Kidney (tissue), 22 donors: ENCODE measurements at places on chromosomes 1 and 21. TPM values are rescaled to one million over a fixed set of nuclear protein-coding genes. Genes with fewer than 3 reads are reported as not detected.

ITGB2 gene
- 111 TPM for total RNA-seq

ZNF683 gene
- total RNA-seq, result 0.25 TPM

DNA sequence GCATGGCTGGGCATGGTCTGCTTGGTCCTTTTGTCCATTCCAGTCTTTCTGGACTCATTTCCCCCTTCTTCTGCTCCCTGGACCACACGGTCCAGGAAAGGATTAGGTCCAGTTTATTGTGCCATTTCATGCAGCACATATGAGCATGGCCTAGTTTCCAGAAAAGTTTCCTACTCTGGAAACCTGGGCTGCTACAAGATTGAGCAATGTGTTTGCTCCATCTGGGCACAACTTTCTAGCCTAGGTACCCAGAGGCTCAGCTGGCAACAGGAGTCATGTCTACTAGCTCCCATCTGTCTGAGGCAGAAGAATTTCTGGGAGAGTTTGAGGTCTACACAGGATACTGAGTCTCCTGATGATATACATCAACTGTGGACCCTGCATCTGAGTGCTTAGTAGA is 14.8 kb downstream of the FMOD start:
- no peaks in the 10 kb centered on the region for H3K4me1 ChIP-seq
- H3K36me3 ChIP-seq, result no peaks in the 10 kb centered on the region
- H3K4me3 ChIP-seq, result no peak overlapping the region
- no peaks in the 10 kb centered on the region for H3K27me3 ChIP-seq

GRCh38 chr1:60866226-60866900 is 216.0 kb upstream of the NFIA start:
- no peak for DNase-seq
- H3K36me3 ChIP-seq, result no peaks in the 10 kb centered on the region
- H3K27me3 ChIP-seq, result no peaks in the 10 kb centered on the region
- no peak overlapping the region for H3K27ac ChIP-seq

DNA sequence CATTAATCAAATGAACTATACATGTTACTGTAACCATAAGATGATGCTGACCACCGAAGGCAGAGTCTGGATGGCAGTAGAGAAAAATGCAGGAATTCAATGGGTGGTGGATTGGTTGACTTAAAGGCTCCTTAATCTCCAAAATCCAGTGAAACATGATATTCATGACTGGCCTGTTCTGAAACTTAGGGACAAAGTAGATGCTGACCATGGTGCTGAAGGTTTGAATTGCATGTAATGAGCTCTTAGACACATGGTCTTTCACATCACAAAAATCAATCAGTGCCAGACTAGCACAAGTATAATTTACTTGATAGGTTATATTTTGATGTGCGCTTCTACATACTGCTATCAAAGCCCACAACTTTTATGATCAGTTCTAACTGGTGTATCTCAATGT is 30.9 kb upstream of the NTMT2 start:
- no peak overlapping the region for H3K27ac ChIP-seq
- no peaks in the 10 kb centered on the region for H3K27me3 ChIP-seq
- DNase-seq, result no peak
- no peak overlapping the region for H3K4me3 ChIP-seq
- H3K36me3 ChIP-seq, result no peaks in the 10 kb centered on the region

GRCh38 chr1:115505148-115505571 is 136.6 kb upstream of the VANGL1 start:
- no peak overlapping the region for H3K27ac ChIP-seq
- no peak overlapping the region for H3K4me3 ChIP-seq
- peak; percentile 49 for DNase-seq
- H3K4me1 ChIP-seq, result no peaks in the 10 kb centered on the region

GRCh38 chr21:42080788-42081083 is 9.6 kb downstream of the UMODL1 start:
- H3K36me3 ChIP-seq, result no peaks in the 10 kb centered on the region
- no peak overlapping the region for H3K27ac ChIP-seq
- H3K27me3 ChIP-seq, result no peaks in the 10 kb centered on the region
- no peak overlapping the region for H3K4me3 ChIP-seq
- DNase-seq, result no peak
